ENCODE measurements at places on chromosomes 2 and 18.

DNA sequence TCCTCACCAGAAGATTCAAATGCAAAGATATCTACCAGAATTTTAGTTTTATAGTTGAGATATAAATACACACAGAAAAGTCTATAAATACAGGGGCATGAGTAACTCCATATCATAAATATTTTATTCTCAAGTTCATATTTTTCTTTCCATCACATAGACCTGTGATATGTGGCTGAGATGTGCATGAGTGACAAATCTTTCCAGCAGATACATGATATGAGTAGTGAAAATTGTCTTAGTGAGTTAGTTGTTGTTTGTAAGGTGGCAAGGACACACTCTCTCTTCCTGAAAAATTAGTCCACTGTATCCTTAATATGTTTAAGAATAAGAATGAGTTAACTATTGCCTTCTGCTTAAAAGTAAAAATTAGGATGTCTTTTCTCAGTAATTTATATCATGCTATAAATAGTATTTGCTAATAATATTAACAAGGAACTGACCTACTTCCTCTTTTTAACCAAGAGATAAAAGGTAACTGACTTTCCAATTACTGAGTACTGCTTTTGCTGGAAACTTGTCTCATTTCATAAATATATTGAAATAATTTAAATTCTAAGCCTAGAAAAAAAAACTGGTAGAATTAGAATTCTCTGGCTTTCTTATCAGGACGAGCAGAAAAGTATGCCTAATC lies 85.2 kb upstream of the SESTD1 start:
- DNase-seq: no peak

DNA sequence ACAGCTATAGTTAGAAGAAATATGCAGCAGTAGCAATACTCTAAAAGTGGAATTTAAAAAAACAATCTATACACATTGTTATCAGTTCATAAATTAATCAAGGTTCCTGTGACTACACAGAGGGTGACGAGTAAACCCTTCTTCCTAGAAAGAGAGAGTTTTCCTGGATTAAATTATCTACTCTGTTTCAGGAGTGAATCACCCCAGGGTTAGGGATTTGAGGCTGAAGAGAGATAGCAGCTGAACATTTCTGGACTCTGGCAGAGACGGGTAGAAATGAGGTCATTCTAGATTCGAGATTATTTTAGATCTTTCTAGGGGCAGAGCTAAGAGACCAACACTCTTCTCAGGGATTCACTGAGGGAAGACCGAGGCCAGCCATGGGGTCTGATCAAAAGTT lies 38.8 kb upstream of the PMAIP1 start:
- peak; percentile 42 for DNase-seq

GRCh38 chr18:78268226-78268988 lies 711.2 kb upstream of the SALL3 start:
- no peak for DNase-seq

GRCh38 chr2:196331851-196332250 lies 160.5 kb upstream of the STK17B start:
- DNase-seq: peak; percentile 58

DNA sequence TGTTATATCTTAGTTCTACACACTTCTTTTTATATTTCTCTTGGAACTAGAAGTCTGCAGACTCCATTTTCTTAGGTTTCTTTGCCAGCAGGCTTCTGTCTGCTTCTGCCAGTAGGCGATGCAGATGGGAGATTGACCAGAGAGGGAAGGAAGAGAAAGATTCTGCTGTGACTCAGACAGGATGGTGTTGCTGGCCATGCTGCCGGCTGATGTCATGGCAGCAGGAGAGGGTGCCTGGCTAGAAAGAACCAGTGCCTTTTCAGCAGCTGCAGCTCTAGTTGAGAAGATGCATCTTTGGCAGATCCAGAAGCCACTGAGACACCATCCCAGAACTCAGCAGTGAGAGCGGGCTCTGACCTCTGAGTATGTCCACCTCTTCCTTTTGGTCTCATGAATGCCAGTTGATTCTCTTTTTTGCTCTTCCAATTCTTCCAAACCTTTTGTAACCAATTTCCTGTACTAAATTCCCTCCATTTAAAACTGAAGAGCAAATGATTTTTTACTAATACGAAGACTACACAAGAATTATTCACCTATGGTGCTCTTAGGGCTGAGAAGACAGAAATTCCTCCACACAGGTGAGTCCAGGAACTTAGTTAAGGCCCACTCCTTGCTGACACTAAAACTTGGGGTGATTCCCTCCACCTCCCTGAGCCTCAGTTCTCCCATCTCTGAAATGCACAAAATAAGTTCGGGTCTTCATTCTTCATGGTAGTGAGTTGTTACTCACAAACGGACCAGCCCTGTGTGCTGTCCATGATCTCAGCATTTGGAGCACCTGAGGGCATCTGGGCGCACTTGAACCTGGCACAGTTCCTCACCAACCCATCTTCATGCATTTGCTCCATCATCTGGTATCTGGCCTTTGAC lies 200.7 kb downstream of the MYCN start:
- DNase-seq: no peak

DNA sequence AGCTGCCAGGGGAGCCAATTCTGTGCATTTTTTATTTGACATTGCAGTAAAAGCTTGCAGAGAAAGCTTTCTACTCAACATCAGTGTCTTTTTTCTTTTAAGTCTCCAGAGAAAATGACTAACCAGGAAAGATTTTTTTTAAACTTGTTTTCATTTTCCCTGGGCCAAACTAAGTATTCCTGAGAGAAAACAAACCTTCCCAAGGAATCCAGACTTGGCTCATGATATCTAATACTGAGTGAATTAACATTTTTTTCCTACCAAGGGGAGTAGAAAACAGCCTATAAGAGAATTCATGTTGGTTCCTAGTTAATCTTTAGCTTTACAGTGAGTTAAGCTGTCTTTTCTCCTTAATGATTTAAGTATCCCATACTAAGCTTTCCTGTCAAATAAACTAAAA lies 46.7 kb downstream of the DAPL1 start:
- peak; percentile 82 for DNase-seq

DNA sequence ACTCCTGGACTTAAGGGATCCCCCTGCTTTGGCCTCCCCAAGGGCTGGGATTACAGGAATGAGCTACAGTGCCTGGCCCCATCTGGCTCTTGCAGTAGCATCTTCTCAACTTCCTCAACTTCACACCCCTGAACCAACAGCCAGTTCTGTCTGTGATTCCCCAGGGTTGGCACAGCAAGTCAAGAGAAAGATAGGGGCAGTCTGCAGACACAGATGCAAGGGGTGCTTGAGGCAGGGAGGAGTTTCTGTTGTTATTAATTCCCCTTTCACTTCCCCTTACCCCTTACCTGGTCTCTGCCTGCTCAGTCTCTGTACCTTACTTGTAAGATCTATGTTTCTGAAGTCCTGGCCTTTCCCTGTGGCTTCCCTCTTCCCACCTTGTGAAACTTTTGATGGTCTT lies 54.1 kb upstream of the MEX3C start:
- no peak for DNase-seq

DNA sequence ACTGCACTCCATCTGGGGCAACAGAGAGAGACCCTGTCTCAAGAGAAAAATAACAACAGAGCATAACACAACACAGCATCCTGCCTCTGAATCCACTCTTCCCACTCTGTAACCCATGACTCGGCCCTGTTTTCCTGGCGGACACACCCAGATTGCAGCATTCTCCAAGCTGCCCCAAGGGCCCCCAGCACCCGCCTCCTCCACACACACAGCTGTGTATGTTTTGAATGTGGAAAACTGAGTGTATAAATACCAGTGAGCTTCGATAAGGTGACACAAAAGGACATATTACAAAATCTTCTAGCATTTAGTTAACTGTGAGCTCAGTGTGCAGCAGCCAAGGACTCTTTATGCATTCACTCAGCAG lies 13.0 kb downstream of the IMPA2 start:
- DNase-seq: peak; percentile 35

DNA sequence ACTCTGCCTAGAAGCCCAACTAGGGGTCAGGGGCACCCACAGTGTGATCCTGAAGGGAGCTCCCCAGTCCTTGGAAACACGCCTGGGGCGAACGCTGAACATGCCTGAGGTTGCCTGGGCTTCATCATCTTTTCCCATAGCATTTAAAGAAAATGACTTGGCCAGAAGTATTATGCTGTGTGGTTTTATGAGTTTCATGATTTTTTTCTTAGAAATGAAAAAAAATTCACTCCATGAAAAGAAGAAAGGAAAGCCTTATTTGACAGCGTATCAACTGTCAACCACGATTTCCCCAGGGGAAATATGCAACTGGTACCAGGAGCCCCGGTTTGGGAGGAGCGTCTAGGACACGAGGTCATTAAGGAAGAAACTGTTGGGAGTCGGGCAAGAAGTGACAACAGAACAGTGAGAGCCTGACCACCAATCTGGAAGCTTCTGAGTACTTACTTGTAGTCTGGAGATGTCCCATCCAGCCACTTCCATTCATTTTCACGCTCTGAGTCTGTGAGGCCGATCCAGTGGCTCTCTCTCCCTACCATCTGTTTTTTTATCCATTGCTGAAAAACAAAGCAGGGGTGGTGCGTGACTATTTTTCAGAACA lies 63.5 kb upstream of the THOC1 start:
- peak; percentile 80 for DNase-seq

DNA sequence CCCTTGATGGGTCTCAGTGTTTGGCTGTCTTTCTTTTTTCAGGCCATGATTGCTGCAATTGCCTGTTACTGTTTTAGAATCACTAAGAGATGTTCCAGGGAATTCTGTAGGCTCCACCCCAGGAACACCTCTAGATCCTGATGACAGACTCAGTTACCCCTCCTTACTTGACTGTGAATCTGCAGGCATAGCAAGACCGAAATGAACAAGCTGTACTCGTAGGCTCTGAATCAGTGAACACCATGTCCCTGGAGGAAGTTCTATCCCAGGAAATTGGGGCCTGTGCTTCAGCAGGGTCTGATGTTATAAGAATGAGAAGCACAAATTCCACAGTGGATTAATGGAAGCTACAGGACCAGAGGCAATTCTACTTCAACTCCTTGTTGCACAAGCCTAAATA lies 148.6 kb downstream of the COPS8 start:
- no peak for DNase-seq

DNA sequence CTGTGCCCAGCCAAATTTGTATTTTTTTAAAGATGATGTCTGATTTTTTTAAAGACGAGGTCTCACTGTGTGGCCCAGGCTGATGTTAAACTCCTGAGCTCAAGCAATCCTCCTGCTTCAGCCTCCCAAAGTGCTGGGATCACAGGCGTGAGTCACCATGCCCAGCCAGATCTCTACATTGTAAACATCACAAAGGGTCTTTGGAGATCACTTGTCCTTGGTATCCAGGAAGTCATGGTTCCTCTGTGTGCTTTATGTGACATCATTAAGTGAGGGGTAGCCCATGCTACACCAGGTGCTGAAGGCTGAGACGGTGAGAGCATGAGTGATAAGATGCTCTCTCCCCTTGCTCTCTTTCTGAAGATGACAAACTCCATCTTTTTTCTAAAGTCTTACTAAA lies 7.0 kb upstream of the NUP35 start:
- DNase-seq: no peak

DNA sequence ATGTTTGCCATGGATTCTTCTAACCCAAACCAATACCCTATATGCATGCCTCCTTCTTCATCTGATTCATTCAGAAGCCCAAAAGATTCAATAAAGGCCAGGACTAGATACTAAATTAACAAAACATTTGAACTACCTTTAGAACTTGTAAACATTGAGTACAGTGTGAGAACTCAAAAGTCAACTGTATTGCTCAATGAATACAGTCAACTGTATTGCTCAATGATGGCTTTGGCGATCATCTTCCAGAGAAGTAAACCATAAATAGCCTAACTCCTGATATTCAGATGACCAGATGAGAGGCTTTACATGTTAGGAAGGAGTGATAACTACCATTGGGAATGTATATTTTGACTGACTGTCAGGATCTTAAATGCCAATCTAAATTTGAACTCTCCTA lies 206.5 kb upstream of the ITGA4 start:
- no peak for DNase-seq

- DNase-seq: no peak
Observed at GRCh38 chr2:214311031-214311533, 99.8 kb upstream of the VWC2L start.

DNA sequence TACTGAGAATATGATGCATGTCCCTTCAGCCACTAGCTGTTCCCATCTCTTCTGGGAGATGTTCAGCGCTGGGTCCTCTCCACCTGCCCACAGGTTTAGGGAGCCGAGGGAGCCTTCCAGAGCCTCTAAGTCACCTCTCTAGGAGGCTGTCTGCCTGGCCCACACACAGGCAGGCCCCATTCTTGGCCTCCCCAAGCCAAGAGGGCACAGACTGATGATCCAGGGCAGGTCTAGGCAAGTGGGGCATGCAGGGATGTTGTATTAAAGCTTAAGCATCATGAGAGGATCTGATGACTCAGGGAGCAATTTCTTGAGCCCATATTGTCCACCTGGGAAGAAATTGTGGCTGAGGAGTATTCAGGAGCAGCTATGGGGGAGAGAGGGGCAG lies 19.9 kb downstream of the TMSB10 start:
- no peak for DNase-seq

- DNase-seq: peak; percentile 25
Observed at GRCh38 chr2:67309281-67309680, 87.9 kb upstream of the ETAA1 start.

- DNase-seq: no peak
Observed at GRCh38 chr18:21991886-21992285, 177.5 kb upstream of the GATA6 start.

DNA sequence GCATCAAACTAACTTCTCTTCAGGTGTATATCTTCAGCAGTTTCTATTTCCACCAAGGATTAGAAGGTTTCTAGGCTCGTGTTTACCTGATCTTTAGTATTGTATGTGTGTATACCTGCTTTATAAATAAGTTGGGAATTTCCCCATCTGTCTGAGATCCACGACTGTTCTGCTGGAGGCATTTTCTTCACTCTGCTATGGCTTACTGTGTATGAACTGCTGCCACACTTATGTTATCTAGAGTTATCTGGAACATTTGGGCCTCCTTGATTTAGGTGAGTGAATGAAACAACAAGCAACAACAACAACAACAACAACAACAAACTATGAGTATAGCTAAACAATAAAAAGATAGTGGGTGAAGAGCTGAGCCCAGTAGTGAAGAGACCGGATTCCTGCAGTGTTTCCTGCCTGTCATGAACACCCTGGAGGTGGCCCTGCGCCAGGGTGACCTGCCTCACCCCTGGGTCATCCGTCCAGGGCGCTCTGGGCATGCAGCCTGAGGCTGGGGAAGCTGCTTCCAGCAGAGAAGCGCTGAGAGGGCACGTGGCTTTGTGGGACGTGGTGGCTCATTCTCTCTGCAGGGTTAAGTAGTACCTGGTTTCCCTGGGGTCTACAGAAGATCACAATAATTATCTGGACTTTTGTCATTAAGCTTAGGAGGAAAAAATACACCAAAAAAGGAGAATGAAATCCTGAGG lies 56.1 kb upstream of the GATA6 start:
- no peak for DNase-seq

GRCh38 chr2:195367809-195368208 lies 289.2 kb upstream of the SLC39A10 start:
- no peak for DNase-seq

GRCh38 chr18:45222180-45222579 lies 393.1 kb upstream of the SLC14A2 start:
- no peak for DNase-seq

- no peak for DNase-seq
Observed at GRCh38 chr2:78780864-78781583, 244.5 kb upstream of the REG3G start.

GRCh38 chr18:45417392-45417791 lies 197.9 kb upstream of the SLC14A2 start:
- DNase-seq: no peak
